BJ (cell line): ENCODE measurements at places on chromosomes 13 and 19. TPM values are rescaled to one million over a fixed set of nuclear protein-coding genes. Genes with fewer than 3 reads are reported as not detected.

DNA sequence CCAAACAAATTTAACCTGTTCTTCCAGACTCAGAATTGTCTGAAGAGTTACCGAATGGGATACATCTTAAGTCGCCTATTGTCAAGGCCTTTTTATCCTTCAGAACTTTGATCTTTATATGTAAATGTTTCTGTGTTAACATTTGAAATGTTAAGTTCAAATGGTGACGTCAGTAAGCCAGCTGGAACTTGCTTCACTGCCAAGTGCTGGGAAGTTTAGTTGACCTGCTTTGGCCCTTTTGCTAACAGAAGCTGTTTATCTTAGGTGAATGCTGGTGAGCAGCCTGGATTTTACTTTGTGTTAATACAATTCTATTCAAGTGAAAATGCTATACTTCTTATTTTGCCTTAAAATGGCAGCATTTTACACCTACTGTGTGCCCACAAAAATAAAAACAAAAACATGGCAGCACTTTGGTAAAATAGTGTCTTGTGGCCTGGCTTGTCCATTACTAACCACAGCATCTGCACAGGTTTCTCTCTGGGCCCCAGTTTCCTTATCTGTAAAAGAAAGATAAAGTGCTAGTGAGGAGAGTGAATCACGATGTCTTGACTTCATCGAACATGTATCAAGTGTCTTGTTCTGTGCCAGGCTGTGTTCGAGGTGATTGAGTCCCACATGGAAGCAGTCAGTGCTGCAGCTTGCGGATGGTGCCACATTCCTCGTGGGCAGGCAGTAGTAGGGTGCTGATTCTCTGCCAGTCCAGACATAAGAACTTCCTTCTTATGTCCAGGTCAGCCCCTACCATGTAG, 2.2 kb downstream of the NAXD start:
- DNase-seq = no peak

SH2D3A gene
- polyA plus RNA-seq = 0.07 TPM in 1 of 2 replicates, not detected in the other

ZNF790 gene
- 0.90 and 2.0 TPM in 2 replicates for polyA plus RNA-seq

KLK6 gene
- not detected in 2 replicates for polyA plus RNA-seq

GRCh38 chr19:41746593-41747227, 8.6 kb upstream of the CEACAM6 start:
- DNase-seq = no peak

GRCh38 chr13:112819816-112820215, 130.0 kb downstream of the ATP11A start:
- no peak for DNase-seq

DNA sequence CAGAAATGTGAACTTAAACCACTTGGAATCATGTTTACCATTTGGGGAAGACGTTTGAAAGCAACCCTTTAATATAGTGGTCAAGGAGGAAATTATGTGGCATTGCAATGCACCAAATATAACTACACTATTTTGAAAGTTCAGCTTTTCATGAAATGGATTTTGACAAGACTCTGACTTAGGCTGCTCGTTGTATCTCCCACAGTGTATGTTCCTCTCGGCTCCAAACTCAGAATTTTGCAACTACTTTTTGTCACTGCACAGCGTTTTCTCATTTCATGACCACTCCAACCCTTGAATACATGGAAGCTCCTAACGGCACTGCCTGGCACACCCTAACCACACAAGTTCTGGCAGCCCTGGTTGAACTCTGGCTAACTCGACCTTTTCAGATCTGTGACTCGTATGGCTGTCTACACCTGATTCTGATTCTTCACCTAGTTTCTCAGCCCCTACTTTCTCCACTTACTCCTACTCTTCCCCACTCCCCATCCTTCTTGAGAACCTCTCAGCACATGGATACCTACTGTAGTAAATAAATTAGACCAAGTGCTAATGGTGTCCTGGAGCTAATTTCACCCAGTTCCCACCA, 7.0 kb upstream of the POMP start:
- no peak for DNase-seq

DNA sequence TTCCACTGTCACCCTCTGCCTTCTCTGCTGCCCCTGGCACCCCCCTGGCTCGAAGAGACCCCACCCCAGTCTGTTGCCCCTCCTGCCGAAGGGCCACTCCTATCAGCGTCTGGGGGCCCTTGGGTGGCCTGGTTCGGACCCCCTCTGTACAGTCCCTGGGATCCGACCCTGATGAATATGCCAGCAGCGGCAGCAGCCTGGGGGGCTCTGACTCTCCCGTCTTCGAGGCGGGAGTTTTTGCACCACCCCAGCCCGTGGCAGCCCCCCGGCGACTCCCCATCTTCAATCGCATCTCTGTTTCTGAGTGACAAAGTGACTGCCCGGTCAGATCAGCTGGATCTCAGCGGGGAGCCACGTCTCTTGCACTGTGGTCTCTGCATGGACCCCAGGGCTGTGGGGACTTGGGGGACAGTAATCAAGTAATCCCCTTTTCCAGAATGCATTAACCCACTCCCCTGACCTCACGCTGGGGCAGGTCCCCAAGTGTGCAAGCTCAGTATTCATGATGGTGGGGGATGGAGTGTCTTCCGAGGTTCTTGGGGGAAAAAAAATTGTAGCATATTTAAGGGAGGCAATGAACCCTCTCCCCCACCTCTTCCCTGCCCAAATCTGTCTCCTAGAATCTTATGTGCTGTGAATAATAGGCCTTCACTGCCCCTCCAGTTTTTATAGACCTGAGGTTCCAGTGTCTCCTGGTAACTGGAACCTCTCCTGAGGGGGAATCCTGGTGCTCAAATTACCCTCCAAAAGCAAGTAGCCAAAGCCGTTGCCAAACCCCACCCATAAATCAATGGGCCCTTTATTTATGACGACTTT, 2.0 kb downstream of the ZFP36 start:
- no peak for DNase-seq

CEACAM21 gene
- polyA plus RNA-seq = not detected in 2 replicates

IGFL3 gene
- not detected in 2 replicates for polyA plus RNA-seq

CRX gene
- not detected in 2 replicates for polyA plus RNA-seq

PPM1N gene
- polyA plus RNA-seq = 1.0 and 1.2 TPM in 2 replicates

- no peak for DNase-seq
Measured at GRCh38 chr13:51420681-51421490, 31.9 kb downstream of the INTS6 start.

DNA sequence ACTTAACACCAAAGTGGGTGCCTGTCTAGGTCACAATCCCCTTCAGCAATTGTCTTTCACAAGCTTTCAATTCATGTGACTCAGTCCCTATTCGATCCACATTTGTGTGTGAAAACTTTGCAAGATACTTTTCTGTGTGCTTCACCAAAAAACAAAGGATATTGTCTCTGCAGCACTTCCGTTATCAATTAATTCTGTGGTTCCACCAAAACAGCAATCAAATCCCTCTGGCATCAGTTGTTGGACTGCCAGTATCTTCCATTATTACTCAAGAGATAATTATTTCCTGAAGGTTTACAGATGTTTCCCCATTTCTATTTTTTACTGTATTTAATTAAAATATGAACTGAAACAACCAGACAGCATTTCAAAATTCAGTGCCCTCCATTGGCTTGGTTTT, 481.4 kb downstream of the SUCLA2 start:
- DNase-seq = no peak

GRCh38 chr13:42001580-42001979, 40.7 kb upstream of the VWA8 start:
- DNase-seq = peak; percentile 62
